GM23248 (cell line): ENCODE measurements at places on chromosomes 7 and 10.

DNA sequence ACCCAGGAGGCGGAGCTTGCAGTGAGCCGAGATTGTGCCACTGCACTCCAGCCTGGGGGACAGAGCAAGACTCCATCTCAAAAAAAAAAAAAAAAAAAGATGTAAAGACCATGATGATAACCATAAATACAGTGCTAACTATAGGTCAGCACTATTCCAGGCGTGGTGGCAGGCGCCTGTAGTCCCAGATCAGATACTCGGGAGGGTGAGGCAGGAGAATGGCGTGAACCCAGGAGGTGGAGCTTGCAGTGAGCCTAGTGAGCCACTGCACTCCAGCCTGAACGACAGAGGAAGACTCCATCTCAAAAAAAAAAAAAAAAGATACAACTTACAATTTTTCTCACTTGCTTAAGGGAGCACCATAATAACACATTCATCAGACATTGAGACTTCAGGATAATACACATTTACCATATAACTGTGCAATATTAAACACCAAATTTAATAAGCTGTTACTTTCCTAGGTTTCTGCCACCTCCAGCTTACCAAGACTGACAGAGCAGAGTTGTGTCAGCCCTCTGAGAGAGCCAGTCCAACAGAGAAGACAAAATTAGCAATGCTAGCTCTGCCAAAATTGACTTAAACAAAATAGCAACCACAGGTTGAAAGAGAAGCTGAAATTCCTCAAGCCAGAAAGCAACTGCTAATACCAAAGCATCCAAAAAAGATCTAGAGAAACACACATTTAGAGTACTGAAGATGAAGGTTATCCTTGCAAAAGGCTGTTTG, 8.2 kb downstream of the DNA2 start:
- DNase-seq, result no peak

- no peak for DNase-seq
Observed at GRCh38 chr7:113404245-113404644, 285.9 kb upstream of the SMIM30 start.

GRCh38 chr10:3961082-3961481, 176.1 kb upstream of the KLF6 start:
- no peak for DNase-seq

- no peak for DNase-seq
Observed at GRCh38 chr7:45230611-45231165, 73.1 kb downstream of the RAMP3 start.

DNA sequence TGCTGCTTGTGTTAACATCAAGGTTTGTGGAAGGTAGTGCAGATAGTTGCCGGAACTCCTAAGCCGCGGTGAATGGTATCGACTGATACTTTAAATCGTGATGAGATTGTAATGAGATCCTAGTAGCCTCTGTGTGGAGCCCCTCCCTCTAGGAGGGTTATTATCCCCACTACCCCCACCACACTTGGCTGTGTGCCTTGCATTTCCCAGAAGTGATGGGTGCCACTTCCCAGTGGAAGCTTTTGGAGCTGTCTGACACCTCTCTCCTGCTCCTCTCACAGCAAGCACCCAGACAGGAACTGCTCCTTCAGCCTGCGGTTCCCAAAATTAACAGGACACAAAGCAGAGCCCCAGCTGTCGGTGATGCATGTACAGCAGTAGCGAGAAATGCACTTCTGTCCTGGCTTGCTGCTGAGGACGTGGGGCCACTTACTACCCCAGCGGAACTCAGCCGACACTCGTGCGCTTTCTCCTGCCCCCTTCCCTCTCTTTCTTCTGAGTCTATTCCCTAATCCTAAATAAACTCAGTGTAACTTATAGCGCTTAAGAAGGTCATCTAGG, 52.5 kb downstream of the PRKAG2 start:
- no peak for DNase-seq

- no peak for DNase-seq
Observed at GRCh38 chr10:85026878-85027467, 698.6 kb downstream of the CCSER2 start.
